Left ventricle myocardium inferior (tissue), 1 donor: ENCODE measurements at places on chromosomes 7 and 10. TPM values are rescaled to one million over a fixed set of nuclear protein-coding genes. Genes with fewer than 3 reads are reported as not detected.

- no peak for DNase-seq
These were observed 109.6 kb downstream of the LRMDA start for GRCh38 chr10:75540981-75541380.

- no peak for DNase-seq
These were observed 341.8 kb downstream of the CXCL12 start for GRCh38 chr10:44042926-44043602.

GRCh38 chr7:50982626-50983025, 199.9 kb upstream of the GRB10 start:
- no peak for DNase-seq

GRCh38 chr7:110719741-110720140, 371.2 kb upstream of the LRRN3 start:
- no peak for DNase-seq

DNA sequence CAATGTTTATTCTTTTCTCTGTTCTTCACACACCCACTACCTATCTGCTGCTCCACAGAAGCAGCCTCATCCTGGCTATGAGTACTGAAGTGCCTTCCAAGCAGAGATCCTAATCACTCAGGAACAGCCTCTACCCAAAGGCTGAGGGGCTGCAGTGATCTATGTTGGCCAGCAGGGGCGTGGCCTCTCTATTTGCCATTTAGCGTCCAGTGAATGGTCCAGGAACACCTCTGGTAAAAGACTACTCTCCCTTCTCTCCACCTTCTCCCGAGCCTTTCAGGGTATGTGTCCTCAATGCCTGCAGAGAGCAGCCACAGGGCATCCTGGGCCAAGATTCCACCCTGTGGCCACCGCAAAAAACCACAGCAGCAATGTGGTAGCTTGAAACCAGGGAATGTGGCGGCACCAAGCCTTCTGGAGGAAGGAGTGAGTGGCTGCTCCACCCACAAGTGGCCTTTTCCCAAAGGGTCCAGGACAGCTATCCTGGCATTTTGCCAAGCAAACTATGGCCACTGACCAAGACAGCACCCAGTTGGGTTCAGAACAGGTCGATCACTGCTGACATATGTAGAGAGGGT, 70.9 kb downstream of the SYPL1 start:
- DNase-seq, result no peak

- no peak for DNase-seq
These were observed 41.0 kb upstream of the RAPGEF5 start for GRCh38 chr7:22397981-22398380.

DNA sequence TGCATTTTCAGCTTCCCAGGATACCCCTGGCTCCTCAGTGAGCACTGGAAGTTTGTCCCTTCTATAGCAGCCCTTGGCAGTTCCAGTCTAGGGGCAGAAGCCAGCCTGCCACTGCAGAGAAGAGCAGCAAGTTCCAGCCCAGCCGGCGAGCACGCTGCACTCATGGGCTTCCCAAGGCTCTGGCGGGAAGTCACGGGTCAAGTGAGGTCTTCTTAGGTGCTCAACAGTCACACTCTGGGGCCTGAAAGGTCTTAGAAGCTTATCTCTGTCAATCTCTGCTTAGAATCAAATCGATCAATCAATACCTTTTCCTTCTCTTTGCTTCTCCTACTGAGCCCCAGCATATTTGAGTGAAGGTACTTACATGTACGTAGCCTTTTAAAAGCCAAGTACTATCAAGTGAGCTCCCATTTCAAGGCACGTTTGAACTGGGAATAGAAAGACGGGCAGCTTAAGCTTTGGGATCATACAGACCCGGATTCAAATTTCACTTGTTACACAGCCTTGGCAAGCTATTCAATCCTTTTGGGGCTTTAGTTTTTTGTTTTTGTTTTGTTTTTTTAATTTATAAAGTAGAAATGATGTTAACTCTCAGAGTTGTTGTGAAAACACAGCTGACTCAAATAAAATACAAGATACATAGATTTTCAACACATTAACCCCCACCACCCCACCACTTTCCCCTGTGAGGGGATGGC, 152.6 kb upstream of the KLF14 start:
- no peak for DNase-seq

DNA sequence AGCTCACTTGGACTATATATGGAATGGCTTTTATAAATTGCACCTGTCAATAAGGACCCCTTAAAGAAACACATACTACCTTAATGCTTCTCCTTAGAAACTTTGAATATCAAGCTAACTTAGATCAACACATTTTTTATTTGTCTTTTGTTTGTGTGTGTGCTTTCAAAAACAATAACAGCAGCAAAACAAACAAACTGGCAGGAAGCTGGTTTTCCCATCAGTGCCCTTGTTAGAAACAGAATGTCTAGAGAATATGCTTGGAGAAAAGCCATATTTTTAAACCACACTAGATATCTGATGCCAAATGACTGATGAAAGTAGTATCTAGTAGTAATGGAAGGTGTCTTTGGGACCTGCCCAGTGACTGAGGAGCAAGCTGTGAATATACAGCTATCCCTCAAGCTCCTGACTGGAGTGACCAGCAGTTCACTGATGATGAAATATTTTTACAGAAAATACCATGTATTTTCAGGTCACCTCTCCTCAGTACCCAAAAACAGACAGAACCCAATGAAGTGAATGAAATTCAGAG, 1.0 kb downstream of the PDE1C start:
- no peak for DNase-seq

- DNase-seq, result no peak
These were observed 121.9 kb downstream of the USP6NL start for GRCh38 chr10:11489591-11489990.

DNA sequence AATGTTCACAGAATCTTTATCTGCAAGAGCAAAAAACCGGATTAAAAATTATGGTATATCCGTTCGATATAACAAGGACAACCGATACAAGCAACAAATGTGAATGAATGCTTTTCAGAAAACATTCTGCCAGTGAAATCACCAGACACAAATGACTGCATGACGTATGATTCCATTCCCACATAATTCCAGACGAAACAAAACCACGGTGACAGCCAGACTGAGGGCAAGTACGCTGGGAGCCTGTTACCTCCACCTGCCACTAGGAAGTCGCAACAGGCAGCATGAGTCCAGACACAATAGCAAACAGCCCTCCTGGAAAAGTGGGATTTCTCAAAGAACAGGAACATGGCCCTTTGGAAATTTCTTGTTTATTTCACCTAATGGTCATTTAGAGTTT, 41.7 kb downstream of the MAD1L1 start:
- no peak for DNase-seq

- no peak for DNase-seq
These were observed 162.0 kb downstream of the KLF6 start for GRCh38 chr10:3622845-3623621.

DNA sequence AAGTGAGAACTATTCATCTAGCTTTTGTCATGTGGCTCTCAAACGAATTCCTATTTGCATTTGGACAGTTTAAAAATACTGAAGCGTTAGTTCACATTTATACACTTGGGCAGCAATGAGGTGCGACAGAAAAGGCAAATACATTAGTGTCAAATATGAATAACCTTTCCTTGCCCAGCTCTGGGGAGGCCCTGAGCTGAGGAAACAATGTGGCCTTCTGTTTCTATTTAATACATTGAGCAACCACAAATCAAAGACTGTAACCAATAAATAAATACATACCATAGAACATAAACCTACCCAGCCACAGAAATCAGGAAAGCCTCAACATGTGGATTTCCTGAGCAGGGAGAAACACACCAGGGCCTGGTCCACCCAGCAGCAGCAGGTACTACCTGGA, 585.2 kb downstream of the PARD3 start:
- no peak for DNase-seq

- DNase-seq, result no peak
These were observed 5.9 kb upstream of the IFIT1B start for GRCh38 chr10:89371987-89372386.

ZNF212 gene
- total RNA-seq, result 5.4 TPM

CCDC146 gene
- 4.7 TPM for total RNA-seq

ZNF804B gene
- total RNA-seq, result not detected

PPIA gene
- 470 TPM for total RNA-seq

LRRC18 gene
- not detected for total RNA-seq

KCNIP2 gene
- total RNA-seq, result 29.2 TPM

NCF1 gene
- 3.5 TPM for total RNA-seq

PAPOLB gene
- total RNA-seq, result 0.05 TPM
